ENCODE measurements at places on chromosomes 3 and 15. TPM values are rescaled to one million over a fixed set of nuclear protein-coding genes. Genes with fewer than 3 reads are reported as not detected.

The PRSS50 gene
- total RNA-seq: 0.32 TPM

The ZMAT3 gene
- total RNA-seq: 8.3 TPM

The LMAN1L gene
- total RNA-seq: not detected

The TRH gene
- not detected for total RNA-seq

The LRRC58 gene
- total RNA-seq: 35.4 TPM

The MESP2 gene
- total RNA-seq: not detected

DNA sequence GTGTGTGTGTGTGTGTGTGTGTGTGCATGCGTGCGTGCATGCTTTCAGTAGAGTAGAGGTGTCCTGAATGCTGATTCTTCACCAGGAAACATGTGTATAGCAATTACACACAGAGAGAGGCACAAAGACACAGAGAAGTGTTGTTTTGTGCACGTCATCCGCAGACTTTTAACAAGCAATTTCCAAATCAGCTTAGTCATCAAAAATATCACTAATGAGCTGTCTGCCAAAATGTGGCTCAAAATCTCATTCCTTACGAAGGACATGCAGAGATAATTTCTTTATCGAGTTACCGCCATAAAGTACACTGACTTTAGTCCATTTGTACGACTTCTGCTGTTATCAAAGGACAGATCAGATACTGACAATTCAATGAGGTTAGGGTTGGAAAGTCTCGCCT is 274.9 kb upstream of the RARB start:
- DNase-seq: no peak

DNA sequence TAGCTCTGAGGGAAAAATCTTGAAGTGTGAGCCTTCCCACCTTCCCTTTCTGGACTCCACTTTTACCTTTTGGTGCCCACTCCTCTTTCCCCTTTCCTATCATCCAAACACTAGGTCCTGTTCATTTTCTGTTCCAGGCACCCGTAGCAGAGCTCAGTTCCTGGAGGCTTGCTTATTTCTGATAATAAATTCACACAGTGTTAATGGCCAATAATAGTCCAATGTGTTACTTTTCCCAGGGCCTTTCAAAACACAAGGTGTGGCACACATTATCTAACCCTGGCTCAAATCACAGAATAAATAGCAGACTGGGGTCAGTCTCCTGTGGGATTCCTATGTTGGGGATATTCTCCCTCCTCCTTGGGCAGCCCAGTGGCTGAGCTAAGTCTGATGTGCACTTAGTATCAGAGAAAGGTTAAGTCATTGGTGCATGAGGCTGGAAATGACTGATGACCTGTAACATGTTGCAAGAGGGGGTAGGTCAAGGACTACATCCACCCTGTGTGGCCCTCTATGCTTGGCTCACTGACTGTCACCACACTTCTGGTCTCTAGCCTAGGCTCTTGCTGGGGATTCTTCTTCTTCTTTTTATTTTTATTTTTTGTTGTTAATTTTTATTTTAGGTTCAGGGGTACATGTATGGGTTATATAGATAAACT is 43.7 kb upstream of the ROPN1 start:
- no peak for DNase-seq

GRCh38 chr15:35986191-35986721 is 440.3 kb upstream of the DPH6 start:
- DNase-seq: no peak

- DNase-seq: no peak
Measured at GRCh38 chr15:64621056-64621455, 154.3 kb downstream of the RBPMS2 start.

GRCh38 chr15:89341316-89342005 is 6.8 kb upstream of the POLG start:
- no peak for DNase-seq

DNA sequence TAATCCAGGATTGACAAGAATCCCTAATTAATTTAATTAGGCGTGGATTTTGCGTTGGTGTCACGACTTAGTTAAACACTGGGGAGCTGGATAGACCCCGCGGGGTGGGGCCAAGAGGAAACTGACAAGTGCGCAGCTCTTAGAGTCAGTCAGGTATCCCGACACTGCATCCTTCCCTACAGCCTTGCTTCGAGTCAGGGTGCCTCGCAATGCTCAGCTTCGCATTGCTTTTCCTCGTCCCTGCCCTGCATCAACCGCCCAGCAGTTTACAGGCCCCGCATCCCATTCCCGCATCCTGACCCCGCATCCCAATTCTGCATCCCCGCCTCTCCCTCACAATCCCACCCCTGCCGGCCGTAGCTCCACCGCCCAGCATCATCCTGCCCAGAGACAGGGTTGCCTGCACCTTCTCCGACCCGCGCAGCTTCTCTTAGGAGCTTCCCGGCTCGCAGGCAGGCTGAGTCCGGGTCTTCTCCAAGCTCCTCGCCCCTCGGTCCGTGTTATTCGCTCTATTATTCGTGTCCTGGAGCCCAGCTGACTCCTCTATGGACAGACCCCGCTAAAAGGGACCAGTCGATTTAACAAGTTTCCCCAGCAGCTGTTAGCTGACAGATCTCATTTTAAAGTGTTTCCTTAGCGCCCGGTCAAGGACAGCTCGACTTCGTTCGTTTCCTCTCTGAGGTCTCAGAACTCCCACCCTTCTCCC is 699 bp upstream of the SHOX2 start:
- DNase-seq: no peak

DNA sequence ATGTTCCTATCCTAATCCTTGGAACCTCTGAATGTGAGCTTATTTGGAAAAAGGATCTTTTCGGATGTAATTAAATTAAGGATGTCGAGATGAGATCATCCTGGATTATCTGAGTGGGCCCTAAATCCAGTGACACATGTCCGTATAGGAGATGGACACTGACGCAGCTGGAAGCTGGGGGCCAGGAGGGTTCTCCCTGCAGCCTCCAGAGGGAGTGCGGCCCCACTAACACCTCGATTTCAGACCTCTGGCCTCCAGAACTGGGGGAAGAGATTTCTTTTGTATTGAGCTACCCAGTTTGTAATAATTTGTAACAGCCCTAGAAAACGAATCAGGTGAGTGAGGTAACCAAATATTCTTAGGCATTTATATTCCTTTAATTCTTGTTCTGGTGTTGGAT is 2.5 kb downstream of the DNAJB8 start:
- no peak for DNase-seq

GRCh38 chr3:197375001-197375441 is 76.6 kb upstream of the DLG1 start:
- no peak for DNase-seq

GRCh38 chr3:143843587-143843986 is 4.7 kb downstream of the SLC9A9 start:
- DNase-seq: no peak

- no peak for DNase-seq
Measured at GRCh38 chr3:50340448-50341329, at the start of gene RASSF1. Gene RASSF1 (minus strand): TSS chr3:50340836. CDS start chr3:50340805, 31 bp downstream.

DNA sequence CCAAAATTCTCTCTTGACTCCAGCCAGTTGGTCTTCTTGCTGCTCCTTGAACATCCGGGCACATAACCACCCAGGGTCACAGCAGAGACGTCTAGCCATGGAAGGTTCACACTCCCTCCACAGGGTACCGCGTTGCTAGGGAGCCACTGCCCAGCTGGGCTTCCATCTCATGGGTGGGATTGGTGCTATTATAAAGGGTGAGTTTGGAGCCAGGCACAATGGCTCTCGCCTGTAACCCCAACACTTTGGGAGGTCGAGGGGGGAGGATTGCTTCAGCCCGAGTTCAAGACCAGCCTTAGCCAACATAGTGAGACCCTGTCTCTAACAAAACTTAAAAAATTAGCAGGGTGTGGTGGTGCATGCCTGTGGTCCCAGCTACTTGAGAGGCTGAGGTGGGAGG is 17.5 kb upstream of the SKOR1 start:
- DNase-seq: peak; percentile 14

DNA sequence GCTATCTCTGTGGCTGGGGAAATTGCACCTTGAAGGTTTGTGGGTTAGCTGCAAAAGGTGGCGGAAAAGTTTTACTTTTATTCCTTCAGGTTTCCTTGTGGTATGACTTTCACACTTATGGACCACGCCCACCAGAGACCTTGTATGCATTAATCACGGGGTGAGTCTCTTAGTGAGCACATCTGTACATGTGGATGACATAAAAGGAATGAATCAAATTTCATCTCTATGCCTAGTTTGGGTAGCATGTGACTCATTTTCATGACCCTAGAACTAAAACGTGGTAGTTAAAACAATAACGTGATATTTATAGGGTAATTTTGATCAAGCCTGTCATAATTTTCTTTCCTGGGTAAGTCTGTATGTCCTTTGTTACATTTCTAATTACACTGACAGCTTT is 141.7 kb downstream of the PDCD6IP start:
- DNase-seq: no peak

GRCh38 chr15:32668942-32669341 is 27.4 kb downstream of the SCG5 start:
- DNase-seq: no peak

GRCh38 chr3:138452436-138452835 is 18.0 kb downstream of the ESYT3 start:
- DNase-seq: no peak

- DNase-seq: no peak
Measured at GRCh38 chr3:159169828-159170227, 368.0 kb downstream of the MFSD1 start.

DNA sequence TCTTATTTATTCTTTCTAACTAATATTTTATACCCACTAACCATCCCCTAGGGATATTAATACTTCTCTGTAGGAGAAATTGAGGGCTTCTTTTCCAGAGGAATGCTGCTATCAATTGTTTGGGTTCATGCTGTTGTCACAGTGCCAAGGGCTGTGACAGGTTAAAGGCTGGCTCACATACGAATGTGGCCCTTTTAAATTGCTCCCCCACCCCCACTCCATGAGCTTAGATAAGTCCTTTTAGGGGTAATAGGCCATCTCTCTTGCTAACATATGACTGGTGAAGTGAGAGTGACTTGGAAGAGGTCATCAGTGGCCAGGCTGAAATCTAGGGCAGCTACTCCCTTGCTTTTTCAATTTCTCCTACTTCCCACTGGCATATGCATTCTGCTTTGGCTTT is 121.9 kb upstream of the DPH6 start:
- no peak for DNase-seq

GRCh38 chr15:58467121-58467721 is 35.4 kb downstream of the LIPC start:
- no peak for DNase-seq

DNA sequence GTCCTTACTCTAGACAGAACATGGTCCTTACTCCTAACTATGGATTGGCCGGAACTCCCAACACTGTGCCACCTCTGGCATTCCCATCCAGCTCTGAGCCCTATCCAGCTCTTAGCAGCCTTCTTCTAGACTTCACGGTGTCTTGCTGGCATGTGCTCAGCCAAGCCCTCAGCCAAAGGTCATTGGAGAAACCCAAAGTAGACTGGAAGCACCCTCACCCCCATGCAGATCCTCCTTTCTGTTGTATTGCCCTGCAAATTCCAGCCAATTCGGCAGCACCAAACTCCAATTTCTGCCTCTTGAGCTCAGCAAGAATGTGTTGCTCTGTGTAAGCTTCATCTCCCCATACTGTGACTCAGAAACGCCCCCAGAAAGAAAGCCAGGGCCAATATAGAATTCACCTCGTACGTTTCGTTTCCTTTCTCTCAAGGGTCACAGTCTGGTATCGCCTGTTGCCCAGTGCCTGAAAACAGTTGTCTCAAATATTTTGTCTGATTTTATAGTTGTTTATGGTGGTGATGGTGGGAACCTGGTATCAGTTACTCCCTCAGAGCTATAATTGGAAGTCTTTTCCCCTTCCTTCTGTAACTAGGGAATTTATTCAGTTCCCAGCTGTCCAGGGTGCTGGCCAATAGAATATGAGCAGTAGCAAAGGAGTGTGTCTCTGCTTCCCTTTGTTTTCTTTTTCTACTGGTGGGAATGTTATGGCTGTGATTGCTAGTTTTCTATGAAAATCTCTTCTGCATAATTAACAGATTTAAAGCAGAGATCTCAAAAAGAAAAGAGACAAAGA is 28.4 kb upstream of the EPHB3 start:
- no peak for DNase-seq

- no peak for DNase-seq
Measured at GRCh38 chr15:76330080-76330680, 6.4 kb upstream of the ISL2 start.

- DNase-seq: no peak
Measured at GRCh38 chr15:75776065-75776423, 63.4 kb upstream of the CSPG4 start.

DNA sequence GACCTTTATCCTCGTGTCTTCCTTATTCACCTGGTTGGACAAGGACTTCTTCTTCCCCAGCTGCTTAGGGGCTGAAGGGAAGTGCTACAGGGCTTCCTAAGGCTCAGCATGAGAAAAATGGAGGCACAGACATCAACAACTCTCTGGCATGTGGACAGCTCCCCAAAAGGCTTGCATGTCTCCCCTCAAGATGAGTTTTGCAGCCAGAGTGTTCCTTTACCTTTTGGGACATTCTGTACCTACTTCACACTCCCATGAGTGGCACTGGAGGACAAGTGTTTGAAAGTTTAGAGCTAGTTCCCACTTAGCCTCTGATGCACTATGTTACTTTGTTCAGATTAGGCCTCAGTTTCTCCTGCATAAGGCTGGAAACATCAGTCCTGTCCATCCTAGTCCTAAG is 77.1 kb upstream of the HACD2 start:
- no peak for DNase-seq

- no peak for DNase-seq
Measured at GRCh38 chr3:176948151-176948550, 249.1 kb downstream of the TBL1XR1 start.

GRCh38 chr15:88661041-88661700 is 22.4 kb downstream of the ISG20 start:
- no peak for DNase-seq

GRCh38 chr15:30962079-30962478 is 29.3 kb downstream of the MTMR10 start:
- DNase-seq: no peak

GRCh38 chr3:81752604-81753003 is 8.8 kb downstream of the GBE1 start:
- no peak for DNase-seq

DNA sequence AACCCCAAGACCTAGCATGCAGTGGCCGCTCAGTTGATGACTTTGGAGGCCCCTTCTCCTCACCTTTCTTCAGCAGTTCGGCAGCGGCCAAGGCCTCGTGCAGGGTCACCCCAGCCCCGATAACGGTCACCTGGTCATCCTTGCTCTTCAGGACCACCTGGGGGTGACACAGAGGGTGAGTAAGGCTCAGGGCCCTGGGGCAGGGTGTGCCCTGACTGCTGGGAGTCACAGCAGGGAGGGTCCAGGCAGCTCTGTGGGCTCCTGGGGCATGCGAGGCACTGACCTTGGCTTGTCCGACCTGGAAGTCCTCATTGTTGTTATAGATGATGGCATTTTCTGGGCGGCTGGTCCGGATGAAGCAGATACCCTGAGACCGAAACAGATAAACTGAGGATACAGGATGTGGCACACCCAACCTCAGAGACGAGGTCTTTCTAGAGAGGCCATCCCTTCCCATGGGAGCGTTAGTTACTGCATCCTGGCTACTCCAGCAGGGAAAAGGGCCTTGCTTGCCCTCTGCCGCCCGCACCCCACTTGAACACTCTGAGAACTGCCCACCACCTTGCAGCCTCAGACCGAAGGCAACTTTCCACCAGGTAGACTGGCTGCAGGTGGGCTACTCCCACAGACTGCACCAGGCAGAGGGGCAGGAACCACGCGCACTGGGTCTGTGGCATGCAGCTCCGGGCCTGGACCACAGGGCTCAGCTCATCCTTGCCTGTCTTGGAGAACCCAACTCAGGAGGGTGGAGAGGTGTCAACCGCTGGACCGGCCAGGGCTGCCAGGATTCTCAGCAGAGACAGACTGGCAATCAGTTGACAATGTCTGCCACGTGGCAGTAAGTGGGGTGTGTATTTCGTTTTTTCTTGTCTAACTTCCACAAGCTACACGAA is 27.6 kb downstream of the TKT start:
- no peak for DNase-seq
